ENCODE measurements at places on chromosomes 5 and 9.

DNA sequence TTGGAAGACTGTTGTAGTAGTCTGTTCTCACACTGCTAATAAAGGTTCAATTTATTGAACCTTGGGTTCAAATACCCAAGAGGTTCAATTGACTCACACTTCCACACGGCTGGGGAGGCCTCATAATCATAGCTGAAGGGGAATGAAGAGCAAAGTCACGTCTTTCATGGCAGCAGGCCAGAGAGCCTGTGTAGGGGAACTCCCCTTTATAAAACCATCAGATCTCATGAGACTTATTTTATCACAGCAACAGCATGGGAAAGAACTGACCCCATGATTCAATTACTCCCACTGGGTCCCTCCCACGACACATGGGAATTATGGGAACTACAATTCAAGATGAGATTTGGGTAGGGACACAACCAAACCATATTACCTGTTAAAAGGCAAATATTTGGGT is 268.2 kb downstream of the TMEM167A start:
- no peak for DNase-seq

DNA sequence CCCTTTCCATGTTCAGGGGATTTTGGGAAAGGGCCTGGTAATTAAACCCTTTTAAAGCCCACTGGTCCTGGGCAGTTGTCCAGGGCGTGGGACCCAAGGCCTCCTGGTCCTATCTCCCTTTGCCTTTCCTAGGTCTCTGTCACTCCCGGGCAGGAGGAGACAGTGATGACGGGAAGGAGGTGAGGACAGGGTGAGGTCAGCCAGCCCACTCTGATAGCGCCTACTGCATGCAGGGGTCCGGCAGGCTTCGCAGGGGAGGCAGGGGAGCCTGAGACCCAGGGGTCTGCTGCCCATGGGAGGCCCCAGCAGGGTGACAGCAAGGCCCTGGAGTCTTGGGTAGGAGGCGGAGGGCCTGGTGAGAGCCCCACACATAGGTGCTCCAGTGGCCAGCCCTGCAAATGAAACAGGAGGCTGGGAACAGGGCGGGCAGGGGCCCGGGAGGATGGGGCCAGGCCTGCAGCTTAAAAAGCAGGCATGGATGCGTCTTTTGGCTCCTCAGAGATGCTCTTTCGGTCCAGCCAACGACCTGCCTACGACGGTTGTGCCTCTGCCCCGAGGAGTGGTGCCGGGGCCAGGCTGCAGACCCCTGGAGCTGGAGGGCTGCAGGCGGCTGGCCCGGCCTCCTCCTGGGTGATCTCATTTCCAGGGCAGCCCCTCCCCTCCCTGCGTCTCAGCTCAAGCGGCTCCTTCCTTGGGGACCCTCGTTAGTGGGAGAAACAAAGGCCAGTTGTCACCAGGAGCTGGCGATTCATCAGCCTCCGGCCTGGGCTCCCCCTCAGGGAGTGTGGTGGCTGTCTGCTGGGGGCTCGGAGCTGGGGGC is 6.7 kb upstream of the RXRA start:
- DNase-seq = no peak

DNA sequence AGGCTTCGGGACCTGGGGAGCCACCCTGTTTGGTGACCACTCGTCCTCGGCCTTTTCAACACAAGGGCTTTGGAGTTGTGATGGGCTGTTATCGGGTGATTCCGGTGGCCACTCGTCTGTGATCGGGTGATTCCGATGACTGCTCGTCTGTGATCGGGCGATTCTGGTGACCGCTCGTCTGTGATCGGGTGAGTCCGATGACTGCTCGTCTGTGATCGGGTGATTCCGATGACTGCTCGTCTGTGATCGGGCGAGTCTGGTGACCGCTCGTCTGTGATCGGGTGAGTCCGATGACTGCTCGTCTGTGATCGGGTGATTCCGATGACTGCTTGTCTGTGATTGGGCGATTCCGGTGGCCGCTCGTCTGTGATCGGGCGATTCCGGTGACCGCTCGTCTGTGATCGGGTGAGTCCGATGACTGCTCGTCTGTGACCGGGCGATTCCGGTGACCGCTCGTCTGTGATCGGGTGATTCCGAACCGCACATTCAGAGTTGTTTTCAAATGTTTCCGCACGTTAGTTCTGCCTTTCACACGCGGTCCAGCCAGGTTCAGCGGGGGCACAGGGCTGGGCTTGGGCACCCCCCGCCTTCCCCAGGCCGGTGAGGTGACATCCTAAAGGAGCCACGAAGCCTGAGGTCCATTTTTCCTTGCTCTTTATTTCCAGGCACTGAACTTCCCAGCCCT is 30.3 kb downstream of the TPPP start:
- DNase-seq = no peak

GRCh38 chr9:93172666-93173364 is 11.1 kb upstream of the WNK2 start:
- DNase-seq = no peak

GRCh38 chr9:18675332-18675731 is 201.4 kb downstream of the ADAMTSL1 start:
- no peak for DNase-seq

DNA sequence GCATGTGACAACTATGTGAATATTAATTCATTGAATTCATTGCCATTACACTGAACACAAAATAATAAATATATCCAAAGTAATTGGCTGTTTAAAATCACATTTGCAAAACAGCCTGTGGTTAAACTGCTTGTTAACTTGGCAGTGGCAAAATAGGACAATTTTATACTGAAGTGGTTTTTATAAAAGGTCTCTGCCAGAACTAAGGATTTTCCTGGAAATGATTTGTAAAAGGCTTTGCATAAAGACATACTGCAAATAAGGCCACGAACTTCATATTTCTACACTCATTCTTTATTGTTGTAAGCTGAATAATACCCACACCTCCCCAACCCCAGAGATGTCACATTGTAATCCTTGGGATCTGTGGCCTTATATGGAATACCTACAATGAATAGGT is 370.3 kb upstream of the RGMB start:
- DNase-seq = no peak

DNA sequence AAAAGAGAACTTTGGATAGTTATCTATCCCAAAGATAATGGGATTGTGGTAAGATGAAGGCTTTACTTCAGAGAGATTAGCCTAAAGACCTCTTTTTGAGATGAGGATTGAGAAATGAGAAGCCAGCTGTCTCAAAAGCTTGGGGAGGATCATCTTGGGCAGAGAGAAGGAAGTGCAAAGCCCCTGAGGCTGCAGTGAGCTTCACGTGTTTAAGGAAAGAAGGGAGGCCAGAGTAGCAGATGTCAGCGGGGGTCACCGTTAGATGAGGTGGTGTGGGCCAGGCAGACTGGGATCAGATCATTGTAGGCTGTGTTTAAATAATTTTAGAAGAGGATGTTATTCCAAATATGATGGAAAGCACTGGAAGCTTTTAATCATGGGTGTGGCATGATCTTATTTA is 270.1 kb downstream of the ARHGEF28 start:
- no peak for DNase-seq

DNA sequence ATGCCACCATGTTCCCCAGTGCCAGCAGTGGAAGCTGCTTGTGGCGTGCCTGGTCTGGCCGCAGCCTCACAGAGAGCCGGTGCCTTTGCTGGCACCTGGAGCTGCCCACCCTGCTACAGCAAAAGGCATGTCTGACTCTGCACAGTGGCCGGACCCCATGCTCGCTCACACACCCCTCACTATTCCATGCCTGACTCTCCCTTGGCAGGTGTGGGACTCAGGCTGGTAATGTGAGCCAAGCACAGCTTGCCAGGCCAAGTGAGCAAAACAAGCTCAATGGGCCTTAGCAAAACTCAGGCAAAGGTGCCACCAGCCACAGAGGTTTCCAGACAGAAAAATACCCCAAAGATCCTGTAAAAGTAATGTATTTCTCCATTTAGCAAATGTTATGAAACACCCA is 15.5 kb downstream of the GNA14 start:
- DNase-seq = no peak

DNA sequence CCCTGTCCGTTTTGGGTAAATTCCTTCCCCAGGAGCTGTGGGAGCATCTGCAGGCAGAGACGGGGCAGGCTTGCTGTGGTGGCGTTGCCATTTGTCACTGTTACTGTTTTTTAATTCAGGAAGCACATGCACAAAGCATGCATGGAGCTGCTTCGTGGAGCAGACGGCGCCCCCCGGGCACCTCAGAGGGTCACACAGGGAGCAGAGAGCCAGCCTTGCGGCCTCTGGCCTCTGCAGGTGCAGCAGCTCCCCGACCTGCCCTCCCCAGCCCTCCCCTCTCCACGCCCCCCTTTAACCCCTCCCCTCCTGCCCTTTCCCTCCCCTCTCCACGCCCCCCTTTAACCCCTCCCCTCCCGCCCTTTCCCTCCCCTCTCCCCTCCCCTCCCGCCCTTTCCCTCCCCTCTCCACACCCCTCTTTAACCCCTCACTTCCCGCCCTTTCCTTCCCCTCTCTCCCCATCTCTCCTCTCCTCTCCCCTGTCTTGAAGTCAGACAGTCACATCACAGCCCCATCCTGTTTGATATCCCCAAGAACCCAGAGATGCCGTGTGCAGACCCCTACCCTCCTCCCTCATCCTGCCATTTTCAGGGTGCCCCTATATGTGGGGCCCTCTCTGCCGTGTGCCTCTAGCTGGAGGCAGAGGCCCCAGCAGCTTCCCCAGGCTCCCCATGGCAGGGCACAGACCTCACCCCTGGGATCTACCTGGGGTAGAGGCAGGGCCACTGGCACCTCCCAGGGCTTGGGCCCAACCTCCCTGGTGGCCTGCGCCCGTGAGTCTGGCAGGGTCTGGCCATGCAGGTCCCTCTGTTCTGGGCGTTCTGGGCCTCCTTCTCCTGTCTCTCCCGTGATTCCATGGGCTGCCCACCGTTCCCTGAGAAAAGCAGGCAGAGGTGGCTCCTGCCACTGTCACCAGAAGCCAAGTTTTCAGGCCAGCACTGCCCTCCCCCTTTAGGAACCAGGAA is 29.6 kb upstream of the UBAC1 start:
- DNase-seq = no peak

DNA sequence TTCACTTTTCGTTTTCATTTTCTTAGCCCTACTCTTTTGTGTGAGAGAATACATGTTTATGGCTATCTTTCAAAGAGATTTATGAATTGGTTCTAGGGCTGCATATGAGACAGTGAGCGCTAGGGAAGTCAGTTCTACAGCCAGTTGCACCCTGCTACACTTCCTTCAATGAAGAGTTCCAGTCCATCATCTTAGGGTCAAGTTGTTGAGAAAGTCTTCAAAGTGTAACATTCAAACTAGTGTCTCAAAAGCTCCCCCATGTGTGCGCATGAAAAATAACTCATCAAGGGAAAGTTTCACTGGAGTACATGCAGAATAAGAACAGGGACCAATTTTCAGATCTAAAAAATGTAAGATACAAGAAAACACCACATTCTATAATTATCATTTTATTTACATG is 317.2 kb downstream of the DEPDC1B start:
- peak; percentile 10 for DNase-seq

DNA sequence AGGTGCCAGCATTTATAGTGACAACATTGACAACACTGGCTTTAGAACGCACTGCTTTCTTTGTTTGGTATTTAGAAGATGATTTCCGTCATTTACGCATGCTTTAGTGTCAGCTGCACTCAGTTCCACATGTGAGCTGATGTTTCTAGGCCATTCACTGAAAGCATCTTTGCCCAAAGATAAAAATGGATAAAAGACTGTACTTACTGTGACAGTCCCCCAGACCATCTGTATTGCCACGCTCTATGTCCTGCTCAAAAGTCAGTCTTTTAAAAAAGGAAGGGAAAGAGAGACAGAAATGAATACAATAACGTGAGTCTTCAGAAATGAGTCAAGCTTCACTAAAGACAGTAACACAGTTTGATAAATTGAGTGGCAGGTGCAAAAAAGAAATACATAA is 99.3 kb downstream of the SEMA6A start:
- DNase-seq = no peak

DNA sequence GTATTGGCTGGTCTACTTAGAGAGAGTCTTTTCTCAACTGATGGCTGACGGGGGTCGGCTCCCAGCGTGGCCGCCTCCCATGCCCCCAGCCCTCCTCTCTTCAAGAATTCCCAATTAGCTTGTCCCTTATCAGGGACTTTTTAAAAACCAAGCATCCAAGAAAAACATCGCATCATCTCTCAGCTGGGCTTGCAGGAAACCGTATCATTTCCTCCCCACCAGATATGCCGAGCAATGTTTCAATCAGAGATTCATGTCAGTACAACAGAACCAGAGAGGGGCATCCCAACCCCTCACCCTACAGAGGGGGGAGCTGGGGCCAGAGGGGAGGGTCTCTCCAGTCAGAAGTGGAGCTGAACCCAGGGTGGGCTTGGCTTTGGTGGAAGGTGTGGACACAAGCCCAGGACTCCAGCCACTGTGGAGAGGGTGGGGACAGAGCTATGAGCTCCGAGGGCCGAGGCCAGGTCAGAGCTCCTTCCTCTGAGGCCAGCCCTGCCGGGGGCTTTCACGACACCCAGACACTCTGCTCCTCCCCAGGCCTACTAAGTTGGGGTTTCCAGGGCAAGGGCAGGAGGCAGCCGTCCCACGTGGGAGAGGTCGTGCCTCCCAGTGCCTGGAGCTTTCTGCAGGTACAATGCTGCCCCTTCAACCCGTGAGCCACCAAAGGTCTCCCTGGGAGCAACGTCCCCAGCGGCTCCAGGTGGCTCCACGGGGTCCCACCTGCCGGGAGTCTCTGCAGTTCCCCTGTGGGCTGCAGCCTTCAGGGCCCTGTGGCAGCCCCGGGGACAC is 39.0 kb upstream of the TMEM250 start:
- DNase-seq = no peak

- DNase-seq = no peak
Measured at GRCh38 chr9:14405176-14405706, 91.3 kb upstream of the NFIB start.

GRCh38 chr9:114908104-114908622 is 22.2 kb downstream of the TNFSF8 start:
- DNase-seq = no peak

DNA sequence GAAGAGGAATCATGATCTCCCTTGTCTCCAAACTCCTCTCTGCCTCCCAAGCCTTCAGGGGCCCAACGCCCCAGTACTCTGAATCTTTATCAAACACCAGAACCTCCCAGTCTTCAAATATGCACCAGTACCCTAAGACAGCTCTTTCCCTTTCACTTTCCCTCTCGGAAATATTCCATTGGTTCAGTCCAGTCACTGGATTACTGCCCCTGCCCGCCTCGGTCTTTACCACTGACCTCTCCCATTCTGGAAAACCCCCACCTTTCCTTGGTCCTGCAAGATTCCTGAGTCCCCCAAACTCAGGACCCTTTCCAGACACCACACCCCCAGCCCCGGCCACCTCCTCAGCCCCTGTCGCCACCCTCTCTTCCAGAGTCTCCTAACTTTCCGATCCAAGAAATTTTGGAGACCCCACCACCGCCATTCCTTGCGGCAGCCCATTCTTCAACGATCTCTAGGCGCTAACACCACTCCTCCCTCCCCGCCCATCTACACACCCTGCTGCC is 674 bp downstream of the C5orf15 start:
- no peak for DNase-seq

GRCh38 chr5:87916320-87916719 is 352.3 kb downstream of the TMEM161B start:
- no peak for DNase-seq

GRCh38 chr5:56346044-56346710 is 113.0 kb upstream of the ANKRD55 start:
- no peak for DNase-seq

All from GDM1 (cell line).